Transverse colon (tissue), 4 donors: ENCODE measurements at places on chromosomes 2 and 18. TPM values are rescaled to one million over a fixed set of nuclear protein-coding genes. Genes with fewer than 3 reads are reported as not detected.

The MAB21L4 gene
- 9.8 TPM for total RNA-seq

The LGALSL gene
- 15.6 TPM for total RNA-seq

The MYOM1 gene
- total RNA-seq = 30.4 TPM

The APCDD1 gene
- 6.7 TPM for total RNA-seq

The C2orf15 gene
- 3.7 TPM for total RNA-seq

The ZSWIM2 gene
- total RNA-seq = not detected

The LIPG gene
- total RNA-seq = 8.6 TPM

The SPTBN1 gene
- total RNA-seq = 301 TPM

DNA sequence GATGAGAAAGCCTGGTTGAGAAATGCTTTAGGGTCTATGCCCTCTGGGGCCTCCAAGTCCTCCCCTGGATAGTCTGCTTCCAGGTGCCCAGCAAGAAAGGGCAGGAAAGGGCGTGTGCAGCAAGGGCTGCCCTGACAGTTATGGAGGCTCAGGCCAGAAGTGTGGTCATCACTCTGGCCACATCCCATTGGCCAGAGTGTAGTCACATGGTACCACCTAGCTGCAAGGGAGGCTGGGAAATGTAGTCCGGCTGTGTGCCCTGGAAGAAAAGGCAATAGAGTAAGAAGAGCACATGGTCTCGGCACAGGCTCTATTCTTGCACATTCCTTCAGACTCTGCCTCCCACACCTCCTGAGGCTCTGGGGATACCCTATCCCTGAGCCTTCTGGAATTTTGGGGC, 35.7 kb downstream of the ODC1 start:
- DNase-seq = peak; percentile 53

GRCh38 chr2:236691799-236692167, 122.2 kb downstream of the ACKR3 start:
- no peak for DNase-seq

DNA sequence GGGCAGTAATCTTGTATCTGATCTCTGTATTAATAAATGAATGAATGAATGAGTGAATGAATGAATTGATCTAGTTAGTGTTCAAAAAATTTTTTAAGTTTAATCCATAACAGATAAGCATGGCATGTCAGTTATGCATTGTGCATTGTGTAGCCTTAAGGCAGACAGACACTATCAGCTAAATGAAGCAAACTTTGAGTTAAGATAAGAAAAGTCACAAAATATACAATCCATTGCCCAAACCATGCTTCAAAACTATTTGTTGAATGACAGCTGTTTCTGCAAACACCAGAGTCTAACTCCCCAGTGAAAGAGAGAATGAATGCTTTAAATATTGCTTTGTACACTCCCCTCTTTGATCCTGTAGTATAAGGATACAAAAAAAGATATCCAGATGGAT, 314.3 kb upstream of the ETAA1 start:
- DNase-seq = no peak

DNA sequence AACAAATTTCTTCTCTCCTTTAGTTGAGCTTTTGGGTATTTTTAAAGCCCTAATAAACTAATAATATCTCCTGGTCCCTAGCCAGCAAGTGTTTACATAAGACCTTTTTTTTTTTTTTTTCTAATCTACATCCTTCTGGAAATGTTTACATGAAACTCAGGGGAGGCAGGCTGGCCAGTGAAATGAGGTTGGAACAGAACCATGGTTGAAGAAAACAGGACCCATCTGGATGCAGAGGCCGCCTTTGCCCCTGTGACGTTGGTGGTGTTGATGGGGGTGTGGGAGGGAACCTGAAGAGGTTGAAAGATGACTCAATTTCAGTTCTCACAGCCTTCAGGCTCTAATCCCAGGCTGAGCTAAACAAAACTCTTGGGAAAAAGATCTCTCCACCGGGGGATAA, 118.5 kb downstream of the NRP2 start:
- DNase-seq = peak; percentile 55

- DNase-seq = no peak
Observed at GRCh38 chr2:10004401-10004800, 38.9 kb upstream of the KLF11 start.

- no peak for DNase-seq
Observed at GRCh38 chr18:6487968-6488367, 73.3 kb upstream of the L3MBTL4 start.

DNA sequence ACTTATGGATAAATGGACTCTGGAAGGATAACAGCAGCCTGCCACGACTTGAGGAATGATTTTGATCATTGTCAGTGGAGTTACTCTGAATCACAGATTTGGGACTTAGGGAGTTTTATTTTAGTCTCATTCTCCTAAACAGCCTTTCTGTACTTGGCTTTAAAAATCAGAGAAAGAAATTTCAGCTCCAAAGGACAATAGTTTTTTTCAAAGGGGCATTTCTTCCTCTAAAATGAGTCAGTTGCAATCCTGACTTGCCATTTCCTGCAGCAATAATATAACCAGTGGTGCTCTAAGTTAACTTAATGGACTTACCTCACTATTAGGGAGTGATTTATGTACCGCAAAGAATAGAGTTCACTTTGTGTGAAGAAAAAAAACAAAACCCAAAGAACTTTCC, 35.1 kb upstream of the MTX2 start:
- DNase-seq = no peak

GRCh38 chr2:33034784-33035183, 88.0 kb downstream of the LTBP1 start:
- DNase-seq = no peak

GRCh38 chr2:134104754-134105153, 149.1 kb upstream of the MGAT5 start:
- no peak for DNase-seq

- DNase-seq = no peak
Observed at GRCh38 chr2:232533944-232534710, 5.4 kb upstream of the CHRNG start.

DNA sequence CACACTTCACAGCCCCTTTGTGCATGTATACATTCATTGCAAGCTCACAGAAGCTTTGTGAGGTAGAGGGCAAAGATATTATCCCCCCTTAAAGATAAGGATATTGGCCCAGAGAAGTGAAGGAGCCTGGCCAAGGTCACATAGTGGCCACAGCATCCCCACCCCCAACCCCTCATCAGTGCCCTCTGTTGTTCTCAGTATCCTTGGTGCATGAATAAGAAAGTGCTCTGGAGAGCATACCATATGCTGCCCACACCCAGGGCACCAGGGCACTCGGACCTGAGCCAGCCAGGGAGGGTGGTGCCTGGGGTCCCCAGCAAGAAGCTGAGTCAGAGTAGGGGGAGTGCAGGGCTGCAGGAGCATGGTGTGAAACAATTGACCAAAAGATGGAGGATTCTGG, 3.3 kb downstream of the DYSF start:
- DNase-seq = no peak

DNA sequence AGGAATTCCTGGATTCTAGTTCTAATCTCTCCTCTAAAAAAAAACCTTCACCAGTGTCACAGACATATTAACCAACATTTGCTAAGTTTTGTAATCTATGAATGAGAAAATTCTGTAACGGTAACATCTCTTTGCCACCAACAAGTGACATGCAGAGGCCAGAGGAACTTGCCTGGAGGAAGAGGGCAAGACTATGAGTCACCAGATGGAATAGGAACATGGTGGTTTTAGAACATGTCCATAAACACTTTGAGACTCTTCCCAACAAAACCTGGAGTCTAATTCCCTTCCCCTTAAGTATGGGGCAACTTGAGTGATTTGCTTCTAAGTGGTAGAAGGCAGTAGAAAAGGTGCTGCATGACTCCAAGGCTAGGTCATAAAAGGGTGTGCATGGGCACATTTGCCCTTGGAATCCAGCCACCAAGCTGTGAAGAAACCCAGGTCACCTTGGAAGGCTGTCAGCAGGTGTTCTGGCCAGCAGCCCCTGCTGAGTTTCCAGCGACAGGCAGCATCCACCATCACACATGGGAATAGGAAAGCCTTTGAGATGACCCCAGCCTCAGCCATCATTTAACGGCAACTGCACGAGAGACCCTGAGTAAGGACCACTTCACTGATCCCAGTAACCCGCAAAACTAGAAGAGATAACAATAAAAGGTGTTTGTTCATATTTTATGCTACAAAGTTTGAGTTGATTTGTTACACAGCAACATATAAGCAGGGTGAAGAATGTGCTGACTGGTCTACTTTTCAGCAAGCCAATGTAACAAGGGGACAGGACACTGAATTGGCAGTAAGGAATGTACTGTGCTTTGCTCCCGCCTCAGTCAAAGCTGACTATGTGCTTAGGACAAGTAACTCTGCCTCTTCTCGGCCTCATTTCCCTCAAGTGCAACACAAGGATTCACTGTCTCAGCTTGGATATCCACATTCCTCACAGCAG, 90.6 kb downstream of the SKA1 start:
- DNase-seq = no peak

GRCh38 chr2:237404413-237404812, 9.6 kb downstream of the COL6A3 start:
- DNase-seq = no peak

DNA sequence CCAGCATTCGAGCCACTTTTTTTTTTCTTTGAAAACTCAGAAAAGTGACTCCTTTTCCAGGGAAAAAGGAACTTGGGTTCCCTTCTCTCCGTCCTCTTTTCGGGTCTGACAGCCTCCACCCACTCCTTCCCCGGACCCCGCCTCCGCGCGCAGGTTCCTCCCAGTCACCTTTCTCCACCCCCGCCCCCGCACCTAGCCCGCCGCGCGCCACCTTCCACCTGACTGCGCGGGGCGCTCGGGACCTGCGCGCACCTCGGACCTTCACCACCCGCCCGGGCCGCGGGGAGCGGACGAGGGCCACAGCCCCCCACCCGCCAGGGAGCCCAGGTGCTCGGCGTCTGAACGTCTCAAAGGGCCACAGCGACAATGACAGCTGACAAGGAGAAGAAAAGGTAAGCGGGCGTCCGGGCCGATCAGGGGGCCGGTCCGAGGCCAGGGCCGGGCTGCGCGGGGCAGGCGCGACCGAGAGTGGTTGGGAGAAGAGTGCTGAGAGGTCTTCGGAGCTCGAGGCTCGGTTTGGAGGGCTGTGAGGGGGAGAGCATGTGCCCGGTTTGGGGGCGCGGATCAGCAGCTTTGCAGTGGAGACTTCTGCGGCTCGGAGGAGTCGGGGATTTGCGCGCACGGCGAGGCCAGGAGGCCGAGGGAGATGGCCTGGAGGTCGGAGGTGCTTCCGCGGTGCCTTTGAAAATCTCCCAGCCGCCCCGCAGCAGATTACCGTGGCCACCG, 502 bp downstream of the EPAS1 start:
- DNase-seq = peak; percentile 93

GRCh38 chr2:23859983-23860382, 66.9 kb downstream of the ATAD2B start:
- DNase-seq = no peak

- no peak for DNase-seq
Observed at GRCh38 chr2:200787351-200788120, 24.2 kb upstream of the BZW1 start.

- DNase-seq = no peak
Observed at GRCh38 chr18:523561-523960, 23.1 kb upstream of the COLEC12 start.
